ENCODE measurements at places on chromosomes 6 and 20. TPM values are rescaled to one million over a fixed set of nuclear protein-coding genes. Genes with fewer than 3 reads are reported as not detected.

DNA sequence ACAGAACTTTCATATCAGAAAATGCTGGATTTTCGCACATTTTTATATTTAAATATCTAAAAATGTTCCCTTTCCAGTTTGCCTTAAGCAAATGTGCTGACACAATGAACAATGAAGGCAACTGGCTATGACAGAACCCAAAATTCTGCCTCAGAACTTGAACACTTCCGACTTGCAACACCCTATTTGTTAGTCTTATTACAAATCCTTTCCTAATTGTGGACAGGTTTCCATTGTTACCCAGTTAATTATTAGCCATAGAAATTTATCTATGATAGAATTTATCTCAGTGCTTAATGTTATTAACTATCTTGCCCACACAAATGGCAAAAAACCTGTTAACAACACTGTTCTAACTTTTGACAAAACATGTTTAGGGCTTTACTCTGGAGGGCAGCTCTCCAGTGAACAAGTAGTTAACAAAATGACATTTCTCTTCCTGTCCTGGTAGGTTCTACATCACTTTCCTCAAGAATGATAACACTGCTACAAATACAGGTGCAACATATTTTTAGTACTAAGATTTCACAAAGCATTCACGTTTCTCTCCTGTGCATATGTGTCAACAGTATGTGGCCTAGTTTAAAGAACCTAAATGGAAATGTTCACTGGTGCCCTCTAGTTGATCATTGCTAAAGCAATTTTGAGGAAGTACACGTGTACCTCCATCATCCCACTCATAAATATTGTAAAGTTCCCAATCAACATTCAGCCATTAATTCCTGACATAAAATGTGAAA lies 58.4 kb downstream of the HIVEP2 start:
- DNase-seq = no peak

DNA sequence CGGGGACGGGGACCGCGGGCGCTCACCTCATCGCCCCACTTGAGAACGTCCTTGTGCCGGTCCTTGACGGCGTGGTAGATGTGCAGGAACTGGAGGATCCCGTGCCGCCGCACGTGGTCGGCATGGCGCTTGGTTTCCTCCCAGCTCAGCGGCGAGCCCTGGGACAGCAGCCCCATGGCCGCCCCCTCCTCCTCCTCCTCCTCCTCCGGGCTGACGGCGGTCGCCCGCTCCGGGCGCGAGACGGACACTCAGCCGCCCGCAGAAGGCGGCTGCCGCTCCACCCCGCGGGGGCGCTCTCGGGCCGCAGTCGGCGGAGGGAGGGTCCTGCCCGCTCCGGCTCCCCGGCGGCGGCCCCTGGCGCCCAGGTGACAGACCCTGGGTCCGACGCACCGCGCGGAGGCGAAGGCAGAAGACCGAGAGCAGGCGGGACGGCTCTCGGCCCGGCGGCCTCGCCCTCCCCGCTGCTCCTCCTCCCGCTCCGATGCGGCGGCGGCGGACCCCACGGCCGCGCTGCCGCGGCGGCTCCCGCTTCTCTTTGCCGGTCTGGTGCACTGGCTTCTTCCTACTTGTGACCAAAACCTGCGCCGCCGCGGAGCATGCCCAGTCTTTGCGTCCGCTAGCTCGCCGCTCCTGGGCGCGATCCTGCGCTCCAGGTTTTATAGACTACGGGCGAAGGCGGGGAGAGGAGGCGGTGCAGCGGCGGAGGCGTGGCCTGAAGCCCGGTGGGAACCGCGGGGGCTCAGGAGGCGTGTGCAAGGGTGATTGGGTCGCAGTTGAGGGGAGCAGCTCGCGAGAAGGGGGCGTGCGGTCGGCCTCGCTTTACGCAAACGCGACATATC lies at the start of gene GCLC:
Gene GCLC (minus strand): TSS at position 632 of the 839 bp plus-strand sequence. CDS start 456 bp downstream, at position 176.
- DNase-seq = peak; percentile 96

GRCh38 chr20:57921676-57922075 lies 211.9 kb upstream of the PMEPA1 start:
- DNase-seq = no peak

- no peak for DNase-seq
These were observed 130.2 kb upstream of the SYNDIG1 start for GRCh38 chr20:24339210-24339641.

DNA sequence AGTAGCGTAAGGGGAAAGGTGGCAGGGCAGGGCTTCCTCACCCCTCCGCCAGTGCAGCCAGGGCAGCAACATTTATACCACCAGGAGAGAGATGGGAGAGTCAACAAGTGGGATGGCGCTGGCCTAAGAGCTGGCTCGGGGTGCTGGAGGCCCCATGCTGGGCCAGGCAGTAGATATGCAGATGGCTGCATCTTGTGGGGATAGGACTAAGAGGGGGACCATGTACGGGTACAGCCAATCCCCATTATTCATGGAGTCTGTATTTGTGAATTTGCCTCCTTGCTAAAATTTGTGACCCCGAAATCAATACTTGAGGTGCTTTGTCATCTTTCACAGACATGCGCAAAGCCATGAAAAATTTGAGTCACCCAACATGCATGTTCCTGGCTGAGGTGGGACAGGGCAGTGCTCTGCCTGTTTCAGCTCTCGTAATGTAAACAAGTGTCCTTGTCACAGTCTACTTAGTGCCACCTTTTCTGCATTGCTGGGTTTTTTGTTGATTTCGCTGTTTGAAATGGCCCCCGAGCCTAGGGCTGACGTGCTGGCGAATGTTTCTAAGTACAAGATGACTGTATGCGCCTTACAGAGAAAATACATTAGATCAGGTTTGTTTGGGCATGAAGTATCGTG lies 27.5 kb upstream of the TAF8 start:
- no peak for DNase-seq

DNA sequence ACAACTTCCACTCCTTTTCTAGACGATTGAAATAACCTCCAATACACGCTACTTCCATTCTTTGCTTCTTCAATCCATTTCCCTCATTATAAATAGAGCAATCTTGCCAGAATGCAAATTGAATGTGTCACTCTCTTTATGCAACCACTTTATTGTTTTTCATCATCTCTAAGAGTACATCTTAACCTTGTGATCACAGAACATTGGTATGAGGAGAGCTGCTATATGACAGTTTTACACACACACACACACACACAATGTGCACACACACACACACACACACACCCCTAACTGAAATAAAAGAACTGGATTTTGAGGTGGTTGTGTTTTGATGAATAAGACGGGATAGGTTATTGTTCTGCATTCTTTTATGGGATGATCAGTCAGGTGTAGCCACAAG lies 187.0 kb downstream of the HDGFL1 start:
- DNase-seq = no peak

Gene ULBP3
- 2.9 TPM for total RNA-seq

Gene ARMH2
- total RNA-seq = not detected

DNA sequence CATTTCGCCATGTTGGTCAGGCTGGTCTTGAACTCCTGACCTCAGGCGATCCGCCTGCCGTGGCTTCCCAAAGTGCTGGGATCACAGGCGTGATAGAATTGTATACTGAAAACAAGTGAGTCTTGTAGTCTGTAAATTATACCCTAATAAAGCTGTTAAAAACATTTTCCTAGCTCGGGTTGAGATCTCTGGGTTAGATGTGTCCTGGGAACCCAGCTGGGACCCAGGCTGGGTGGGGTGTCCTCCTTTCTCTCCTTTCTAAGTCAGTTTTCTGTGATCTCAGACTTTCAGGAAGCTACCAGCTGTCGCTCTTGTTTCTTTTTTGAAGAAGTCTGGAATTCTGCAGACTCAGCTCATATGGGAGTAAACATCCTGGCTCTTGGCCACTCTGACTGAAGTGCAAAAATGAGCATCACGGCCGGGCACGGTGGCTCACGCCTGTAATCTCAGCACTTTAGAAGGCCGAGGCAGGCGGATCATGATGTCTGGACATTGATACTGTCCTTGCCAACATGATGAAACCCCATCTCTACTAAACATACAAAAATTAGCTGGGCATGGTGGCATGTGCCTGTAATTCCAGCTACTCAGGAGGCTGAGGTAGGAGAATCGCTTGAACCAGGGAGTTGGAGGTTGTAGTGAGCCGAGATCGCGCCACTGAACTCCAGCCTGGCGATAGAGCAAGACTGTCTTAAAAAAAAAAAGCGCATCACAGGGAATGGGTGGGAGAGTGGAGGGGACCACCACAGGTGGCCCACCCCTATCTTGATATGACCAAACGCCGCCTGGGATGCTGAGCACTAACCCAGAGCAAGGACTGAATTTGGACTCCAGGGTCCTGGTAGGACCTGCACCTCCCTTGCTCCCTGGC lies 9.9 kb upstream of the PCIF1 start:
- no peak for DNase-seq

DNA sequence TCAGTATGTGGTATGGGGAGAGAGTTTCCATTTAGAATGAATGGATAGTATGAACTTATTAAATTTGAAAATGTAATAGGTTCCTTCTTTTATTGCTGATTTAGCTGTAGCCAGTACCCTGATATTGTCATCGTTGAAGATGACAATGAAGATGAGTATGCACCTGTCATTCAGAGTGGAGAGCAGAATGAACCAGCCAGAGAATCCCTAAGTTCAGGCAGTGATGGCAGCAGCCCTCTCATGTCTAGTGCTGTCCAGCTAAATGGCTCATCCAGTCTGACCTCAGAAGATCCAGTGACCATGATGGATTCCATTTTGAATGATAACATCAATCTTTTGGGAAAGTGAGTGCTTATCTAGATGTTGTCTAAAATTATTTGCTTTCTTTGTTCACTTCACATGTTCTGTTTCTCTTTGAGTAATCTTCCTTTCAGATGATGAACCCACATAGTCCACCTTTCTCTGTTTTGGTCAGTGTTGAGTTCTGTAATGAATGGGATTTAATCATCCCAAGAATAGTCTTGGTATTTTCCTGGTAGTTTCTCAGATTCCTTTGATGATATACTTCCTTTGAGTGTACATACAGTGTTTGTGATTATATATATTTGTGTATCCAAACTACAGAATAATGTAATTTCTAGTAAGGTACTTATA lies 23.3 kb downstream of the HSF2 start:
- no peak for DNase-seq

DNA sequence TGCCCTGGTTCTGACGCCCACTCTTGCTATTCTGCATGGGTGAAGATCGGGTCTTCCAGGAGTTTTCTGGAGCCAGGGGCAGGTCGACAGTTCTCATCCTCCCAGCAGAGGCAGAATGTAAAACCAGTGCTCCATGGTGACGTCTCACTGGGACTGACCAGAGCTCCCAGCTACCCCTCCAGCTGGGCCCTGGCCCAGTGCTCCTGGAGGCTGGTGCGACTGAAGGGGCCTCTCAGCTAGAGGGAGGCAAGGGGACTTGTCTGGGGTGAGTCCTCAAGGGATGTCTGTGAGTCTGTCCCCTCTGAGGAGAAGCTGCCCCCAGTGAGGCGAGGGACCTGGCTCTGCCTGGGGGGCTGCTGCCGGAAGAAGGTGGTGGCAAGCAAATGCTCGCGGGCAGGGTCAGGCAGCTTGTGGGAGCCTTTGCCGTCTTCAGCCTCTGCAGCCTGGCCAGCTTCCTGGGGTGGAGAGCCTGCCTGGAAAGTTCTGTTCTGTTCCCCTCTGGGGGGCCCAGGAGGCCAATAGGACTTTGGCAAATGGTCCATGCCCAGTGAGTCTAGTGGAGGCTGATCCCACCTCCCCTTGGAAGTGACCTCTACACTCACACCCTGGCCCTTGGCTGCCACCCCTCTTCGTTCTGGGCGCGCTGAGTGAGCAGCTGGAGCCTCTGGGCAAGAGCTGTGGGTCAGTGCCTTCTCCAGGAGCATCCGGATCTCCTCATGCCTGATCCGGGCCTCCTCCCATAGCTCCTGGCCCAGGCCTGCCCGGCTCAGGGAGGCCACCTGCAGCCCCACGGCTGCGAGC lies 47.5 kb downstream of the KIAA1755 start:
- DNase-seq = peak; percentile 64

- no peak for DNase-seq
These were observed 213.7 kb upstream of the CITED2 start for GRCh38 chr6:139588076-139588639.

Gene RMND1
- 18.5 TPM for total RNA-seq

Gene RNF5
- 63.8 TPM for total RNA-seq
